Motor neuron (in vitro differentiated cells): ENCODE measurements at places on chromosomes 2 and 18.

DNA sequence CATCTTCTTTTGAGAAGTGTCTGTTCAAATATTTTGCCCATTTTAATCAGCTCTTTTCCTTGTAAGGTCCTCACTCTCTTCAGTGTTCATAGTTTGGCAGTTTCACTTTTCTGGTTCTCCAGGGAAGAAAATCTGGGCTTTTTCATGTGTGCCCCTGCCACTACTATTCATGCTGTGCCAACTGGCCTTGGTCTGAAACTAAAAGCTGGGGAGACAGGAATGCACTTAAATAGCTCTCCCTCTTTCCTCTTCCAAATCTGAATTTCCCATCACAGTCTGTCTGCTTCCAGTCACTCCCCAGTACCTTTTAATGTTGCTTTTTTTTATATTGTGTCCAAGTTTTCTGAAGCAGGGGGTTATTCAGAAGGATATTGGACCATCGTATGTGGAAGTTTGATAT, 574.3 kb upstream of the POU3F3 start:
- ATAC-seq = no peak

- no peak for ATAC-seq
Observed at GRCh38 chr18:10032331-10033015, 118.7 kb downstream of the VAPA start.

DNA sequence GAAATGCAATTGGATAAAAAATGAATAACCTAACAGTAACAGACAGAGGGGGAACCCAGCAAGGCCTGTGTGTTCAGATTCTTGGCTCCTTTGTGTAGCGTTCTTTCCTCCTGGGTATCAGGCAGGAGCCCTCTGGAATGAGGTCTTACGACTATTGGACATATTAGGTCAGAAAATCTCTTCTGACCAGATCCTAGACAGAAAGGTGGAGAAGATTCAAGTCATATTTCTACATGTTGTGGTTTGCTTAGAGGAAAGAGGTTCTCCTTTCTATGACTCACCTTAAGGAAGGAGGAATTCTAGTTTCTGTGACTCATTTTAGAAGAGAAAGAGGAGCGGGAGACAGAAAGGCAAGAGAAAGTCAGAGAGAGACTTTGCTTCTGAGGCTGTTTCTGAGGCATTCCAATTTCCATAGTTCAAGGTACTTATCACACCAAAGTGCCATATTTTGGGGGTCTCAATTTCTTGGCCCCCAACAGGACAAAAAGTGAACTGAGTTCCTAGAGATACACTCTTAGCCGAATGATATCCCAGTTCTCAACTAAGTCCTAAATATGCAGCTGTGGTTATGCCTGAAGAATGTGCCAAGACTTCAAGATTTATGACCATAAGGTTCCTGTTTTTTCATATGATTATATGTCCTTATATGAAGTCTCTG, 618.6 kb downstream of the ZEB2 start:
- ATAC-seq = peak; percentile 97

DNA sequence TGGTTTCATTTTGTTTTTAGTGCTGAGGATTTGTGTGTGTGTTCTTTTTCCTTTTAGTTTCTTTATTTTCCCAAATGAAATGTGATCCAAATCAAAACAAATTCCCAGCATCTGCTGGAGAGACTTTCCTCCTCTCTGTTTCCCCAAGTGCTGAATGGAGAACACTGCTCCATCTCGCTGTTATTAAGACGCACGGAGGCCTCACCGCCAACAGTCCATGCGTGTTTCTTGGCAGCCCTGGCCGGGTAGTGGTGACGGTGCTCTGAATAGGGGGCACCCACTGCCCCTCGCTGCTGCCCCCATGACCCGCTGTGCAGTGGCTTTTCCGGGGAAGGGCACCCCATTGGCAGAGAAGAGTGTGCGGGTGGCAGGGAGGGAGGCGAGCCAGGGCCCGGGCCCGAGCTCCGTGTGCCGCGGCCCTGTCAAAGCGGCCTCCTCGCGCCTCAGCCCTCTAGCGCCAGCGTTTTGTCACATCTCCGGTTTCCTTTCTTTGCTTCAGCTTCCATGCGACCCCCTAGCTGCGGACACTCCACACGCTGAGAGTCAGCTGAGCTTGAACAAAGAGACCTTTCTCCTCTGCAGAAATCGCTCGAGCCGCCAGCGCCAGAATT, 473.7 kb upstream of the SALL3 start:
- no peak for ATAC-seq

DNA sequence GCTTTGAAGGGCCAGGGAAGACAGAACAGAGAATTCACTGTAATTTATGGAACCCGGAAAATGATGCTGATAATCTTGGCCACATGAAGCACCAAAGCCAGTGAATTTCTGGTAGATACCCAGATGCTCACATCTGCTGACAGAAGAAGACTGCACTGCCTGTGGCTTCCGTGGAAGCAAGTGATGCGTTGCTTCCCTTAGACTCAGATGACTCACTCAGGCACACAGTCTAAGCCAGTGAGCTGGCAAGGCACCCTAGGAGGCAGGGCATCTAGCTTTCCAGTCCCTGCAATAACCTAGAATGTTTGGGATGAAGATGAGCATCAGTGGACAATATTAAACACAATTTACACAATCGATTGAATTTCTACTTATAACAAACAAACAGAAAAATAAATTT, 284.7 kb downstream of the CMPK2 start:
- ATAC-seq = no peak

GRCh38 chr18:23105581-23106219, 29.6 kb upstream of the CABLES1 start:
- ATAC-seq = no peak

- ATAC-seq = peak; percentile 96
Observed at GRCh38 chr18:3914109-3914508, 464.1 kb downstream of the TGIF1 start.

- ATAC-seq = peak; percentile 77
Observed at GRCh38 chr2:150143087-150143536, 344.4 kb downstream of the RND3 start.
